ENCODE measurements at places on chromosomes 11 and 22. TPM values are rescaled to one million over a fixed set of nuclear protein-coding genes. Genes with fewer than 3 reads are reported as not detected.

- no peak for DNase-seq
Observed at GRCh38 chr11:84322211-84322610, 1036.0 kb upstream of the CCDC90B start.

GRCh38 chr11:102007567-102008437, 39.4 kb upstream of the CFAP300 start:
- DNase-seq, result peak; percentile 43

DNA sequence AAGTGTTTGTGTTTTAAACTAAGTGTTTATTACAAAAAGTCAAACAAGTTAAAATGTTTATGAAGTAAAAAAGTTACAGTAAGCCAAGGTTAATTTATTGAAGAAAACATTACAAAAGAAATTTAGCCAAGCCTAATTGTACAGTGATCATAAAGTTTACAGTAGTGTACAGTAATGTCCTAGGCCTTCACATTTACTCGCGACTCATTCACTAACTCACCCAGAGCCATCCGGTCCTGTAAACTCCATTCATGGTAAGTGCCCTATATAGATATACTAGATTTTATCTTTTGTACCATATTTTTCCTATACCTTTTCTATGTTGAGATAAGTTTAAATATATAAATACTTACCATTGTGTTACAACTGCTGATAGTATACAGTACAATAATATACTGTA, 481.8 kb upstream of the TENM4 start:
- DNase-seq, result no peak

- DNase-seq, result no peak
Observed at GRCh38 chr22:43002202-43002586, 12.8 kb downstream of the PACSIN2 start.

DNA sequence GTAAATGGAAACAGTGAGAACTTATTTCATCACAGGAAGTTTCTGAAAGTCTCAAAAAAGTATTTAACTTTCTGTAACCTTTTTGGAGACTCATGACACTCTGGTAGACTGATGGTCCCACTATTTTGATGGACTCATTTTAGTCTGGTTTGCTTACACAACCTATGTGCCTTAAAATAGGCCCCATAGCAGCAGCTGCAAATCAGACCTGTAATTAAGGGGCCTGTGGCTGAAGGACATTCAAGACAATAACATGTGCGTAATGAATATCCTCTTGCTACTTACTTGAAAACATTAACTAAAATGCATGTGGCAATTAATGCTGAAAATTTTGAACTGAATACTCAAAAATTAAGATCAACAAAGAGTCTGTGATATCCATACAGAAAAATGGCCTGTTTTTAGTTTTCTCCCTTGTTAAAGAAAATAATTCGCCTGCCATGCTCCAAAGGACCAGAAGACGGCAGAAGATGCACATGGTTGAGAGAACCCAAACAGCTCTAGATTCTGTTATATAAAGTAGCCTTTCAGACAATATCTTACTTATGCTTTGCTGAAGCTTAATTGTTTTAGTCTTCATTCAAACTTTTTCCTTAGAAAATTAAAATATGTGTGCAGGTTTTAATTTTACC, 568.5 kb downstream of the KCNA4 start:
- DNase-seq, result peak; percentile 13

- DNase-seq, result no peak
Observed at GRCh38 chr11:128205796-128206195, 381.6 kb downstream of the ETS1 start.

- no peak for DNase-seq
Observed at GRCh38 chr11:46337626-46338345, 9.5 kb upstream of the DGKZ start.

DNA sequence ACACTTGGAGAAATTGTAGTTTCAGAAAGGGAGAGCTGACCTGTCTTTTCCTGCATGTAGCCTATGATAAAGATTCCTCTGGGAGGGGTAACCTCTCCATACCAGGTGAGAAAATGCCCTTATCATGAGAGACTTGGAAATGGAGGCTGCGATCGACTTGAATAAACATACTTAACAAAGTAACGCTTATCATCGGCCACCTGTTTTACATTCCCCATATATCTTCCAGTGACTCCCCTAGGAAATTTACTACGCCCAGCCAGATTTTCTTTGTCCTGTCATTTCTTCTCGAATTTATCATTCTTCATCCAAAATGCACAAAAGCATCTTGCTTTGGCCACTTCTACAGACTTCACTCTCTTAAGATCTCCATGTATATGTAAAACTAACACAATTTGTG, 143.5 kb downstream of the CCDC81 start:
- no peak for DNase-seq

DNA sequence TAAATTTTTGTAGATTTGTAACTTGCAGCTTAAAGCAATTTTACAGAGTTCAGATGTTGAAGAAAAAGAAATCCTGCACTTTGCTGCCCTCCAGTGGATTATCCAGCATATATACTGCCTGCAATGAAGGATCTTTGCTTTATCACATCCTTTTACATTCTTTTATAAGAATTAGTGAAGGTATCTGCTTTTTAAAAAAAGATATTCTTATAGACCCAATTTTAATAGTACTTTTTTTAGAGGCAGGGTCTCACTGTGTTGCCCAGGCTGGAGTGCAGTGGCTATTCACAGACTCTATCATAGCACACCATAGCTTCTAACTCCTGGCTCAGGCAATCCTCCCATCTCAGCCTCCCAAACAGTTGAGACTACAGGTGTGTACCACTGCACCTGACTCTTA, 60.7 kb downstream of the TTC17 start:
- peak; percentile 18 for DNase-seq

- DNase-seq, result no peak
Observed at GRCh38 chr11:65643971-65644370, 6.1 kb downstream of the SIPA1 start.

DNA sequence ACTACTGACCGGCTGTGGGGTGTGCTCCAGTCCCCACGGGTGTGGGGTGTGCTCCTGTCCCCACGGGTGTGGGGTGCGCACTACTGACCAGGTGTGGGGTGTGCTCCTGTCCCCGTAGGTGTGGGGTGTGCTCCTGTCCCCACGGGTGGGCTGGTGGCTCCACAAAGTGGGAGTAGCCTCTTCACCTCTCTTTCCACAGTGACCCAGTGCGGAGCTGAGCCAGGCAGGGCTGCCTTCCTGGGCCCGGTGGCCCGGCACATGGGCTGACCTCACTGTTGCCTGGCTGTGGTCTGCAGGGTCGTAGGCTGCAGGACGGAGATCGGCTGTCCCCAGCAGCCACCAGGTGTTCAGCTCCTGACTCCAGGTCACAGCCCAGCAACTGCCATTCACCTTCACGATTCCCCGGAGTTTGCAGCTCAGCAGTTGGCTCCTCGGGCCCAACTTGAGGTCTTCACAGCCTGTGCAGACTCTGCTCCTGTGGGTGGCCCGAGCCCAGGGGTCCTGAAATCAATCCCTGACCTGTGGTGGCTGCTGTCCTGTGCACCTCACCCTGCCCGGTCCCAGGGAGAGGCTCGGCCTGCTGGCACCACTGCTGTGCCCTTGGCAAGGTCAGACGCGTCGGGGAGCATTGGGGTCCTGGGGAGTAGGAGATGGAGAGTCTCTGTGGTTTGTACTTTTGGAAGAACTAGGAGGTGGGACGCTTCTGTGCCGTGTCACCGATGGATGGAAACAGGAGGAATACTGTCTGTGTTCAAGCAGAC, 414.3 kb downstream of the TBC1D22A start:
- no peak for DNase-seq

GRCh38 chr11:132343445-132344175, 973.2 kb downstream of the NTM start:
- DNase-seq, result no peak

DNA sequence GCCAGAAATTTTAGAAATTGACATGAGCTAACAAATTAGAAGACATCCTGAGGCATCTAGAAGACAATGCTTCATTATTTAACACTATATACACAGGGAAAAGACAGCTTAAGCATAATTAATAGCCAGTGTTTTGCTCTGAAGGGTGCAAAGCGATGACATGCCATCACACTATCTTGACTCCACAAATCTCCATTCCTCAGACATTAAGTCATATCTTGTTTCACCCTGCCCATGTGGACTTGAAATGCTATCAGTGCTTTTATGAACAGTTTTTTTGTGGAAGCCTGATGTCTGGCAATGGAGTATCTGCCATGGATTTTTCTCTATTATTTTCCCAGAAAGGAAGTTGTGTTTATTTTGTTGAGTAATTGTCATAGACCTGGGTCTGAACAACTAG, 2.3 kb downstream of the CARD18 start:
- no peak for DNase-seq

DNA sequence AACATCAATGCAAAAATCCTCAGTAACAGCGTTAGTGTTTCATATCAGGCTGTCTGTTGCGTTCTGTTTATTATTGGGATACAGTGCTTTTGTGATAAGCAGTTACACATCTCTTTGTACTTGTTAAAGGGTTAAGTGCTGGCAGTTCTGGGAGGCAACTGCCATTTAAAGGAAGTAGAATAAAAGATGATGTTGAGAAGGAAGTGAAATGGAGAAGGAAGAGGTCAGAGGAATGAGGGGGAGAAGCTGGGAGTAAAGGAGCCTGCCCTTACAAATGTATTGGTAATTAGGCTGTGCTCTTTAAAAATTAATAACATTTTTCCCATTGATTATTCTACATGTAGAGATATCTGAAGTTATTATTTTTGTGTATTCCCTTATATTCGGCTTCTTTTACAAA, 674.7 kb downstream of the NTM start:
- no peak for DNase-seq

GRCh38 chr11:122342089-122342744, 226.2 kb upstream of the BLID start:
- no peak for DNase-seq

DNA sequence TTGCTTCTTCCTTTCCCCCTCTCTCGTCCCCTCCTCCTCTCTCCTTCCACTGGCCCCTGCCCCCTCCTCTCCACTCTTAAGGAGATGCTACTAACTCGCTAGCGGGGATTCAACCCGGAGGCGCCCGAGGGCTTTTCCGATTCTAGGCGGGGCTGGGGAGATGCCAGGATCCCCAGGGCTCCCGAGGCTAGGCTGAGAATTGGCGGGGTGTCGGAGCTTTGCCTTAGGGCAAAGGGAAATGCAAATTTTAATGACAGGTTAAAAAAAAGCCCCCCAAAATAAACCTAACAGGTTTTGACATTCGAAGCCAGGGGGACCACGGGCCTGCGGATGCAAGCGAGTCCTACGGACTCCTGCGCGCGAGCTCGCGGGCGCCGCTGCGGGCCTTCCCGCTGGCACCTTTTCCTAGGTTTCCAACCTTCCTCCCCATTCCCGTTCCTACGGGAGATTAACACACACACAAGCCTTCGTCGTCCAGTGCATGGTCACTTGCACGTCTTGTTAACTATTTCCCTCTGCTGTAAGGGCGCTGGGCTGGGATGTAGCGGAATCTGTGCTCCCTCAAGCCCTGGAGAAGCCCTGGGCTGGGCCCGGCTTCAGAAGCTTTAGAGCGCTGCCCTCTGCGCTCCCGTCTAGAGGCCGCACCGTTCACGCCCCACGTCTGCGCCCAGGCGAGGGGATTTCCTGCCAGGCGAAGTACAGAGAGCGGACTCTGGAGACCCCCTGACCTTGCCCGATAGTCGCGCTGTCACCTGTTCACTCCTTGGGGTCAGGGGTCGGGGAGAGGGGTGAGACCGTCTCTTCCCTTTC, 729 bp upstream of the ALX4 start:
- peak; percentile 49 for DNase-seq

DNA sequence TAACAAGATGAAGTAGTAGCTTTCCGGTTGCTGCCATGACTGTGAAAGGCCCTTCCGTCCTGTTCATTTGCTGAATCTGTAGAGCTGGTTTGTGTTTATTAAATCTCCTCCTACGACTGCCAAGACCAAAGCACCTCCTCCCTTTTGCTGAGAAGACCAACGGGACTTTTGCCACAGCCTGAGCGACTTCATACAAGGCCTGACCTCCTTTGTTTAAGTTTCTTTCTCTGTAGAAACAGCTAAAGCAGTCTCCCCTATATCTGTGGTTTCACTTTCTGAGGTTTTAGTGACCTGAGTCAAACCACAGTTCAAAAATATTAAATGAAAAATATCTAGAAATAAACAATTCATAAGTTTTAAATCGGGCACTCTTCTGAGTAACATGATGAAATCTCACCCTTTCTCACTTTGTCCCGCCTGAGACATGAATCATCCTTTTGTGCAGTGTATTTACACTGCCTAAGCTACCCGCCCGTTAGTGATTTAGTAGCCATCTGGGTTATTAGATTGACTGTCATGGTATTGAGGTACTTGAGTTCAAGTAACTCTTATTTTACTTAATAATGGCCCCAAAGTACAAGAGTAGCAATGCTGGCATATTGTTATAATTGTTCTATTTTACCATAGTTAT, 119.1 kb upstream of the LRRC4C start:
- no peak for DNase-seq

DNA sequence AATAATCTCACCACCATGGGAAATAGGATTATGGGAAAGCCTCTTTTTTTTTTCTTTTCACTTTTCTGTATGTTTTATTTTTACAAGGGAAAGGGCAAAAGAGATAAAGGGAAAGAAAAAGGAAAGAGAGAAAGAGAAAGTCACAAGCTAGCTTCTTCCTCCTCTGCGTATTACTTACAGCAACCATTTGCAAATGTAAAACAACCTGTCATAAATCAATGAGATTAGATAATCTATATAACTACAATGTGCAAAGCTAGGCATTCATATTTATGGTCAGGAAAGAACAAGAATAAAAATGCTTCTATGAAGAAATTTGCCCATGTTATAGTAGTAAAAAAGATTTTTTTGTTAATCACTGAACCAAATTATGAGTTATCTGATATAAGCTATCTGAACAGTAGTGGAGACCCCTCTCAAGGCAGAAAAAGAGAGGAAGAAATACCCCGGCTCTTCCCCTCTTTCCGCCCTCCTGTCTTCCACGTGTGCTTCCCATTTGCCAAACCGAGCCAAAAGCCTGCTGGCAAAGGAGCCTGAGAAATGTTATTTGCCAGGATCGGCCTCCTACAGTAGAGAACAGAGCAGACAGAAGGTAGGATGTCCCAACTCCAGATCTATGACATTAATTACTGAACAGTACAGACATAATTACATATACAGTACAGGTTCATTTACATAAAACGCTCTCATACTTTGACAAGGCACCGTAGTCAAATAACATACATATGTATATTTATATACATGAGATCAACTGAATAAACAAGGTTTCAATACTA, 50.2 kb downstream of the ARHGAP32 start:
- no peak for DNase-seq

- DNase-seq, result no peak
Observed at GRCh38 chr11:57476757-57477506, 16.6 kb downstream of the RTN4RL2 start.

The NCF4 gene
- polyA plus RNA-seq, result 4.5 TPM

The BIK gene
- not detected for polyA plus RNA-seq

The HEPACAM gene
- 0.22 TPM for polyA plus RNA-seq

The PIH1D2 gene
- 0.93 TPM for polyA plus RNA-seq

The RAB39A gene
- polyA plus RNA-seq, result 0.49 TPM

The CTSW gene
- 0.81 TPM for polyA plus RNA-seq

The CNIH2 gene
- 3.2 TPM for polyA plus RNA-seq

The SHANK3 gene
- polyA plus RNA-seq, result 22.7 TPM

The MAP6 gene
- 15.6 TPM for polyA plus RNA-seq

The HOATZ gene
- not detected for polyA plus RNA-seq

The HBB gene
- polyA plus RNA-seq, result 122 TPM

The C11orf87 gene
- polyA plus RNA-seq, result 0.21 TPM

The MMP12 gene
- polyA plus RNA-seq, result not detected
